ENCODE measurements at places on chromosomes 4 and X.

DNA sequence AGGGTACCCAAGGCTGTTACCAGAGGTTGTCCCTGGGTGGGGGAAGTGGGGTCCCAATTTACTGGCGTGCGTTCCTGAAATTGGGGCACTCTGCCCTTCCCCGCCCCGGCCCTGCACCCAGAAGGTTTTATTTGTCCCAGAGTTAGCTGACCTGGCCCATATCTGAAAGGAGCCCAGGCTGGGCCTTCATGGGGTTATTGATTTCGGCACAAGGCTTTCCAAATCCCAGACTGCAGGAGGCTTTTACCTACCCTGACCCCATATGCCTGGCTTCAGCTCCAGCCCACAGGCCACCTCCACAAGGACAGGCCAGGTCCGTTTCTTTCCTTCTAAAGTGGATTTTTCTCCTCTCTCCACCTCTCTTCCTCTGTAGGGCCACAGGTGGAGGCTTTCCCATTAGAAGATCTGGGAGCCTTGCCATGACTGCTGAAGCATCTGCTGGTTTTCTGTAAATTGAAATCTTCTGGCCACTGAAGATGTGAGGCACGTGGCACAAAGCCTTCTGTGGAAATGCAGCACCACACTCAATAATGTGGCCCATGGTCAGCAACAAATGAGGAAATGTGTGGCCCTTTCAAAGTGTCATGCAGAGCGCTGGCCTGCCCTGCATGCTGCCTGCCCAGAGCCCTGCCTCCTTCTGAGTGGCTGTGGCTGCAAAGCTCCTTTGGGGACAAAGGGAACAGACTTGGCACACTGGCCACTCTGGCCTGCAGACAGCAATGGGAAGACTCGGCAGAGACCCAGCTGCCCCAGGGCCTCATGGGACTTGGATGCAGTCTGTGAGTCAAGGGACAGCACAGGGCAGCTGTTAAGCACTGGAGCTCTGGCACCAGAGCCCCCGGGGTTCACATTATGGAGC is 43.1 kb upstream of the MTM1 start:
- DNase-seq: no peak

- no peak for DNase-seq
Measured at GRCh38 chr4:152041295-152041694, 280.5 kb upstream of the GATB start.

GRCh38 chrX:17642891-17643290 is 94.4 kb upstream of the SCML1 start:
- peak; percentile 34 for DNase-seq

DNA sequence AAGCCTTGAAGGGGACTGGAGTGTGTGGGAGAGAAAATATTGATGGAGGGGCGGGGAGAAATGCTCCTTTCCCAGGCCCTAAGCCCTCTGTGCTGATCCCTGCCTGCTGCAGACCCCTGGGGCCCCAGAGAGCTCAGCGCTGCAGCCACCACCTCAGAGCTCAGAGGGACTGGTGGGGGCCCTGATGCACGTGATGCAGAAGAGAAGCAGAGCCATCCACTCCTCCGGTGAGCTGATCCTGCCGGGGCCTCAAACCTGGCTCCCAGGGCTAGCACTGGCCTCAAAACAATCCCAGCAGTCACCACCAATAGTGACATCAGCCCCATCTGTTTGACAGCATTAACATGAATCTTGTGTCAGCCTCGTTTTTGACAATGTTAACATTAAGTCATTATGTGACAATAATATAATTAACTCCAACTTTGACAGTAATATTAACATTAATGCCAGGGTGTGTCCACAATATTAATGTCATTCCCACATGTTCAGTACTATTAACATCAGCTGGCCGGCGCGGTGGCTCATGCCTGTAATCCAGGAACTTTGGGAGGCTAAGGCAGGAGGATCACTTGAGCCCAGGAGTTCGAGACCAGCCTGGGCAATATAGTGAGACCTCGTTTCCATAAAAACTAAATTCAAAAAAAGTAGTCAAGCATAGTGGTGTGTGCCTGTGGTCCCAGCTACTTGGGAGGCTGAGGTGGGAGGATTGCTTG is 5.8 kb downstream of the WAS start:
- peak; percentile 48 for DNase-seq

GRCh38 chrX:143674926-143675325 is 39.0 kb upstream of the SLITRK4 start:
- DNase-seq: no peak

DNA sequence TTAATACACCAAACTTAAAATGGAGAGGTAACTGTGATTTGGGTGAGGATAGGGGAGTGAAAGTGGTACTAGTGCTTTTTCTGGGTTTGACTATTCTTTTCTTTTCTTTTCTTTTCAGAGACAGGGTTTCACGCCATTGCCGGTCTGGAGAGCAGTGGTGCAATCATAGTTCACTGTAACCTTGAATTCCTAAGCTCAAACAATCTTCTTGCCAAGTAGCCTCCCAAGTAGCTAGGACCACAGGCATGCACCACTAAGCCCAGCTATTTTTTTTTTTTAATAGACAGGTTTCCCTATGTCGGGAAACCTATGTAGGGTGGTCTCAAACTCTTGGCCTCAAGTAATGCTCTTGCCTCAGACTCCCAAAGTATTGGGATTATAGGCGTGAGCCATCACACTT is 3.0 kb upstream of the ARMCX4 start:
- DNase-seq: no peak

DNA sequence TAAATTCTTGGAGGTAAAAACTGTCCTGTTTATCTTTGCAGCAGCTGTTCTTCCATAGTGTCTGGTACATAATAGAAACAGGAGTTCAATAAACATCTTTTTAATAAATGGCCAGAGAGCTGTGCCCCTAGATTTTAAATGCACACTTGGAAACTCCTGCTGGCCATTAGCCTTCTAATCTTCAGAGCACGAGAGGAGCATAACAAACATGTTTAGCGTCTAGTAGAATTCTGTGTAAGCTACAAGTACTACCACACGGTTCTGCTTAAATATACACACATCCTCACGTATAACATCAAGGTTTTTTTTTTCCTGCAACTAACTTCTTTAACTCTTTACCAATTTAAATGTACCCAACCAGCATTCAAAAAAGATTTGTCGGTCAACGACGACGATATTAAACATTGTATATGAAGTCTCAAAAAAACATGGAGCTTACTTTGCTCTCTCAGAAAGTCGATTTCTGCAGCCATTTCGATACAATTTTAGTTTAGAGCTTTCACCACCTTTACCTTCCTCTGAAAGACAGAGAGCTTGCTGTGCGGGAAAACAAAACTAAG is 628 bp downstream of the SCLT1 start:
- DNase-seq: peak; percentile 29

DNA sequence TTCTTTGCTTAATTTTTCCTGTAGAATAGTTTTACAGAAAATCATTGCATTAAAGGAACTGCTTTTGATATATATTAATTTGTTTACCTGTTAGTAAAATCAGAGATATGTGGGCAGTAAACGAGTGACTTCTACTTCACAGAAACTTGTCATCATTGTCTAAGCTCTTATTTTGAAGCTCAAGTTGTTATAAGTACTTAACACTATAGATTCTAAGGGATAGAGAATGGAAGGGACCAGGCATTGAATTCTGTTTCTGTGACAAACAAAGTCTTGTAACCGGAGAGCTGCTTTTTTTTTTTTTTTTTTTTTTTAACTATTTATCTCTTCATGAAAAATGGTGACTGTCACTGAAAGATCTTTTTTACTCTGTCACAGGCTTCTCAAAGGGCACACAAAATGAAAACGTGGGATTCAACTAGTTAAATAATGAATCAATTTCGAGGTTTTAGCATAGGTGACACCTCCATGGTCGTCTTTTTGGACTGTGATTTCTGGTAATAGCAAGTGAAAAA is 14.4 kb downstream of the STK26 start:
- no peak for DNase-seq

DNA sequence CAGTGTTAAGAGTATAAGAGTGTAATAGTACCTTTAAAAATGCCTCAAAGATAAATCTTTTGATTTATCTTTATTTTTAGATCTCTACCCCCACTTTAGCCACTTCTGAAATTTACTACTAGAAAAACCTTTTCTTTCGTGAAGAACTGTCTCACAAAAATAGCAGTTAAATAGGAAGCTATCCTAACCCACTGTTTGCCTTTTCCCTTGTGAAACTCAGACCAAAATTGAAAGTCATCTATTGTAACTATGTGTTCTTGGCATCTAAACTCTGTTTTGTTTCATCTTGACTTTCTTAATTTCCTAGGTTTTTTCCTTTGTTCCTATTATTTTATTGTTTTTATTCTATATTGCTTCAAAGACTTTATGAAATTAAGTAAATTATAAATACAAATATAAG is 7.8 kb upstream of the TMEM144 start:
- no peak for DNase-seq

- no peak for DNase-seq
Measured at GRCh38 chr4:42641656-42642055, 15.2 kb downstream of the ATP8A1 start.

Measured in NCI-H82 (cell line).